Mammary epithelial cell (primary cell): ENCODE measurements at places on chromosomes 4 and X. TPM values are rescaled to one million over a fixed set of nuclear protein-coding genes. Genes with fewer than 3 reads are reported as not detected.

ADH1C gene
- not detected in 2 replicates for total RNA-seq

PTCHD1 gene
- total RNA-seq: not detected in 2 replicates

HTRA3 gene
- total RNA-seq: not detected in 2 replicates

DCAF12L2 gene
- total RNA-seq: not detected in 2 replicates

POF1B gene
- 0.37 and 0.96 TPM in 2 replicates for total RNA-seq
